ENCODE measurements at places on chromosomes 1 and 21.

- DNase-seq, result no peak
Measured at GRCh38 chr1:182374101-182374834, 17.3 kb downstream of the GLUL start.

DNA sequence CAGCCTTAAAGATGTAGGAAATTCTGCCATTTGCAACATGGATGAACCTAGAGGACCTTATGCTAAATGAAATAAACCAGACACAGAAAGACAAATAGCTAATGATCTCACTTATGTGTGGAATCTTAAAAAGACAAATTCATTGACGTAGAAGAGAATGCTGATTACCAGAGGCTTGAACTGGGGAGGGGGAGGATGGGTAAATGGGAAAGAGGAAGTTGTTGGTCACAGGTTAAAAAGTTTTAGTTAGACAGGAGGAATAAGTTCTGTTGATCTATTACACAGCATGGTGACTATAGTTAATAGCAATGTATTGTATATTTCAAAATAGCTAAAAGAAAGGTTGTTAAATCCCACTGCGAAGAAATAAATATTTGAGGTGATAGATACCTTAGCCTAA is 62.8 kb downstream of the PKN2 start:
- no peak for DNase-seq

DNA sequence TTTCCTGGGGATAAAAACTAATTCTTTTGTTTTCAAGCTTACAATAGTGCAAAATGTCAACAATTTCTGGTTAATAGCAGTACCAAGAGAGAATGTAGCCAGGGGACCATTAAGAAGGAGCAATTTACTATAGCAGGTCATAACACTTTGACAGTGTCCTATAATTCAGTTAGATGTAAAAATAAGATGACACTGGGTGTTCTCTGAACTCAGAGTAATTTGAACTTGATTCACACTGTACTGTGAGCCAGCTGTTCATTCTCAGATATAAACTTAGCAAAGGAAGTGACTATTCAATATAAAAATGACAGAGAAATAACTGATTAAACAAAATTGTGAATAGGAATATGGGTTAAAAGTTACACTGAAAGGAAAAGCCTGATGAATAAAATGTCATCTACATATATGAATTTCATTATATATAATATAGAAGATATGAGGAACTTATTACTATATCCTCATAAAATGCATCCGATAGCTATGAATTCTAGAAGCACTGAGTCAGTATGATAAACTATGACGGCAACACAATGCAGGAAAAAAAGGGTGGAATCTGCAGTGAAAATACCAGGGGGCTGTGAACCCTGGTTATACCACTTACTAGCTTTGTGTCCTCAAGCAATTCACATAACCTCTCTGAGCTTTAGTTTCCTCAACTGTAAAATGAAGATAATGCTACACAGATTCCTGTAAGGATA is 135.9 kb downstream of the ACBD6 start:
- DNase-seq, result no peak

GRCh38 chr1:23645338-23645737 is 46.3 kb upstream of the RPL11 start:
- no peak for DNase-seq

- no peak for DNase-seq
Measured at GRCh38 chr21:27812279-27812678, 845.4 kb upstream of the ADAMTS5 start.

DNA sequence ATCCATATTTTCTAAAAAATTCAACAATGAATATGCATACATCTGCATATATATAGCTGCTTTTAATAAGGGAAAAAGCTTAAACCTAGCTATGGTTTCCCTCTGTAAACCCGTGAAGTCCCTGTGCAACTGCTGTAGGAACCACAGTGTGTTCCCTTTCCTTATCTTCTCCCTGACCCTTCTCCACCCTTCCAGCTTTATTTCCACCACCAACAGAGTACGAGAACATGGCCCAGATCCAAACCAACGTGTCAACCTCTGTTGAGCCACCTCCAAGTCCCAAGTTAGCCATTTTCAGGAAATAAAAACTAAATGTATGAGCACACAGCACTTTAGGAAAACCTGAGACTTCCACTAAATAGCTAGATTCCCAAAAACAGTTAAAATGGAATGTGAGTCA is 20.3 kb downstream of the SUSD4 start:
- DNase-seq, result no peak

DNA sequence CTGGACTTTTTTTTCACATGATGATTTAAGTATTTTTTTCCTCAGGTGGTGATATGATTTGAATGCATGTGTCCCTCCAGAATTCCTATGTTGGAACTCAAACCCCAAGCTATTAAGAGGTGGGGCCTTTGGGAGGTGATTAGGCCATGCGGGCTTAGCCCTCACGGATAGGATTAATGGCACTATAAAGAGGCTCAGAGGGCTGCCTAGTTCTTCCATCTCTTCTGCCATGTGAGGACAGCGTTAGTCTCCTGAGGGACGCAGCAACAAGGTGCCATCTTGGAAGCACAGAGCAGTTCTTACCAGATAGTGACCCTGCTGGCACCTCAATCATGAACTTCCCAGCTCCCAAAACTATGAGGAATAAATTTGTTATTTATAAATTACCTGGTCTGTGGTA is 18.3 kb upstream of the RBBP5 start:
- DNase-seq, result no peak

DNA sequence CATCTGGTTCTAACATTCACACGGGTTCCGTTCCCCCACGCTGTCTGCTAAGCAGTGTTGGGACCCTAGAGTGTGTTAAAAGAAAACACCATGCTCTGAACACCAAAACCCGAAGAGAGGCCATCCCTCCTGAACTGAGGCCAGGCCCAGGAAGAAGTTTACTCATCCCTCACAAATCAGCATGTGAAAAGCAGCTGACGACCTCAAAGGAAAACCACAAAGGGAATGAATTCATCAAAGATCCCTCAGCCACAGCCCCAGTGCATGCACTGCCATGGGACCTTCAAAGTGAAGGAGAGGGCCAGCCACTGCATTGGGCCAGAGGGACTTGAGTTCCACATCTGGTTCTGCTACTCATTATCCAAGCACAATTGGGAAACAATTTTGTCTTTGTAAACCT is 7.0 kb upstream of the PSEN2 start:
- DNase-seq, result no peak

DNA sequence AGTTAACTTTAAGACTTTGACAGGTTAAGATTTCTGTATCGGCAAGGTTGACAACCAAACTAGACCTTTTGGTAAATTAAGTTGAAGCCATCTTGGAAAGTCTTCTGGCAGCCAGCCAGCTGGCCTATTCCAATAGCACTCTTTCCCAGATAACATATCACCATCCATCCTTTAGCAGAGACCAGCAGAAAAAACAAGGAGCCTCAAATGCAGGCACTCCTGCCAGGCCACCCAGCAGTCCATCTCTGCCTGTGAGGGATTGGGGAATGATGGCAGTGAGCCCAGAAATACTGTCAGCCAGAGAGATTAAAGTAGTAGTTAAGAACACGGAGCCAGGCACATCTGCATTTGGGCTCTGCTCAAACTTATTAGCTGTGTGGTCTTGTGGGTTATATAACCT is 19.4 kb downstream of the ZBTB40 start:
- DNase-seq, result no peak

DNA sequence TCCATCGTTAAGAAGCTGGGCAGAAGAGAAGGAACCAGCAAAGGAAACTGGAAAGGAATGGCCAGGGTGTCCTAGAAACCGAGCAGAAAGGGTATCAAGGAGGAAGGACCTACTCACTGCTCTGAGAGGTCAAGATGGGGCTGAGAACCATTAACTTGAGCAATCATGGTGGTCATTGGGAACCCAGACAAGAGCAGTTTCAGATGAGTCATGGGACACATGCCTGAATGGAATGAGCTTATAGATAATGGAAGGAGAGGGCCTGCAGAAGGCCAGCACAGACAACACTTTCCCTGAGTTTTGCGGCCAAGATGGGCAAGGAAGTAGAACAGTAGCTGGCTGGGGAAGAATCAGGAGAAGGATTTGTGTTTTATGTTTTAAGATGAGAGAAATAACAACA is 383.2 kb downstream of the KIF26B start:
- no peak for DNase-seq
